Neural crest cell (in vitro differentiated cells): ENCODE measurements at places on chromosomes 12 and 14.

GRCh38 chr14:51283402-51284085 is 43.5 kb downstream of the TMX1 start:
- no peaks in the 10 kb centered on the region for H3K27me3 ChIP-seq
- DNase-seq: no peak
- no peak overlapping the region for H3K4me3 ChIP-seq

DNA sequence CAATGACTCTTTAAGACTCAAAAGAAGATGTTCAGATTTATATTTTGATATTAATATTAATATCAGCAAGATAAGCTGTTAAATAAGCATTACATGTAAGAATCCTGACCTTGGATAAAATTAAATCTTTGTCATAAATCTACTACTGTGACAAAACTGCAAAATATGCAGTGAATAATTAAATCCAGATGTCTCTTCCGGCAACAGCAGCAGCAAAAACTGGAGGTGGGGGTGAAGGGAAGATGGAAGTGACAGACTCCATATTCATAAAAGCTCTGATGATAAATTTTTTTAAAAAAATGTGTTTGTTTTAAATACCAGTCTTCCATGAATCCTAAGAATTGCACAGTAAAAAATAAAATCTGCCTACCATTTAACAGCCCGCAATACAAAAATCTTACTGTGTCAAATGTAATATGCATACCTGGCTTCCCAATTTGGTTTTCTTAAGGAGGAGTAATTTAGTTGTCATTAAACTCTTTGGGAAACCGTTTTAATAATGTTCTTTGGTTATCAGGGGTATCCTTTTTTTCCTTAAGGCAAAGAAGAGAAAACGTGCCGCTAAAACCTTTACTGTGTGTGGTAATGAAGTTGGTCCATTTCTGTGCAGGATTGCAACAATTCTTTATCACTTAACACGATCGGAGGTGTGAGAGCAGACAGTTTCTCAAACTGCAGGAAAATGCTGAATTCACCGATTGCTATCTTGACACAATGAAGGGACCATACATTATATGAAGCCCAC is 478.2 kb downstream of the DIO2 start:
- no peak overlapping the region for H3K27ac ChIP-seq
- peaks cover 4% of the 10 kb centered on the region for H3K4me1 ChIP-seq
- H3K27me3 ChIP-seq: no peaks in the 10 kb centered on the region
- peaks cover 9% of the 10 kb centered on the region for H3K36me3 ChIP-seq
- H3K4me3 ChIP-seq: no peak overlapping the region
- no peak for DNase-seq

GRCh38 chr12:114185036-114185435 is 218.9 kb upstream of the RBM19 start:
- peaks cover 57% of the 10 kb centered on the region for H3K27me3 ChIP-seq
- H3K36me3 ChIP-seq: no peaks in the 10 kb centered on the region
- no peak overlapping the region for H3K4me3 ChIP-seq
- H3K27ac ChIP-seq: no peak overlapping the region
- H3K4me1 ChIP-seq: peaks cover 10% of the 10 kb centered on the region
- no peak for DNase-seq

DNA sequence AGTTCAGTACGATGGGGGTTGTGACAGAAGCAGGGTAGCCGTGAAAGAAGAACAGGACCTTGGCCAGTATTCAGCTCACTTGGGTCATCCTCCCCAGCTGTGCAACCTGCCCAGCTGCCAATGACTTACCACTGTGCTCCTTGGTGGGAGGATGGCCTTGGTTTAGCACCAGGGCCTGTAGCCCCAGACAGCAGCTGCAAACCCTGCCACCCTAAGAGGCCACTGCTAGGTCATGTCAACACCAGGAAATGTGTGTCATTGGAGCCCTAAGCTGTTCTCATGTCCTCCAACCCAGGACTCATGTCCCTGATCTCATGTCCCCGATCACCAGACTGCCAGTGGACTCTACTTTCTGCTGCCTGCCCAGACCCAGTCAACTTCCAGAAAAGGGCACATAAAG is 3.0 kb upstream of the CRACR2A start:
- peaks cover 19% of the 10 kb centered on the region for H3K4me1 ChIP-seq
- no peak overlapping the region for H3K27ac ChIP-seq
- DNase-seq: no peak
